ENCODE measurements at places on chromosomes 4 and X. TPM values are rescaled to one million over a fixed set of nuclear protein-coding genes. Genes with fewer than 3 reads are reported as not detected.

GRCh38 chrX:31440546-31440945, 368.7 kb upstream of the FTHL17 start:
- H3K36me3 ChIP-seq: no peaks in the 10 kb centered on the region
- no peaks in the 10 kb centered on the region for H3K4me1 ChIP-seq
- DNase-seq: no peak
- no peak overlapping the region for H3K4me3 ChIP-seq

Gene EVC2
- total RNA-seq: 0.32 TPM

Gene SSX4
- not detected for total RNA-seq

Gene FMR1NB
- not detected for total RNA-seq

GRCh38 chr4:150896497-150896896, 118.6 kb downstream of the LRBA start:
- no peak for DNase-seq
- no peak overlapping the region for H3K27ac ChIP-seq

DNA sequence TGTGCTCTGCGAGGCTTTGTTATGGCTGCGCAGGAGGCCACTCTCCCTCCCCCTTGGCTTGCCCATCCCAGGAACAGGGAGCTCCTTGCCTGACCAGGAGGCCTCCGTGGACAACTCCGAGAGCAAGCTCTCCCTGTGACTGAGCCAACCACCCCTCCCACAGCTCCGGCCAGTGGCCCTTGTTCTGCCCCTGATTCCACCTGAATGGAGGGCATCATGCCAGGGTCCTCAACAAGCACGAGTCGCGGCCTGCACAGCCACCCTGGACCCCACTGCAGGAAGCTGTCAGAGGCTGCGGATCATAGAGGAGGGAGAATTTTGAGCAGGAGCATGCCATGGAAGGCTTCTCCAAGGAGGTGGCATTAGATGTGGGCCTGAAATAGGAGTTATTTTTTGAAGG, 44.8 kb upstream of the GRPEL1 start:
- no peaks in the 10 kb centered on the region for H3K4me1 ChIP-seq
- DNase-seq: no peak
- peaks cover 2% of the 10 kb centered on the region for H3K27me3 ChIP-seq
- no peak overlapping the region for H3K4me3 ChIP-seq

DNA sequence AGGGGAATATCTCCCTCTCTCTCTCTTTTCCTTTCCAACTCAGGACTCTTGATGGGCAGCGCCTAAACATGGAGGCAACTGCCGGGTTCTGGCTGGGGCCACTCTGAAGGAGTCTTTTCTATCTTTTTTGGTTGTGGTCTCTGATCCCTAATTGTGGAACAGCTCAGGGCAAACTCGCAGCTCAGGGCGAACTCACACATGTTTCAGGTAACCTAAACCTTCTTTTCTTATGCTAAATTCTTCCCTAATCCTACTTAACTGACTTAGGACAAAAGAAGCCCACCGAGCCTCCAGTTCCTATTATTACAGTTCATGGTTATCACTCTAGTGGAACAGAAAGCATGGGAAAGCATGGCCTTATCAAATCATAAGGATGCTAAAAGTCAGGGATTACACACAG, 21.3 kb downstream of the ETDA start:
- H3K4me1 ChIP-seq: no peaks in the 10 kb centered on the region
- no peak overlapping the region for H3K27ac ChIP-seq
- no peaks in the 10 kb centered on the region for H3K27me3 ChIP-seq
- H3K36me3 ChIP-seq: peaks cover 4% of the 10 kb centered on the region

DNA sequence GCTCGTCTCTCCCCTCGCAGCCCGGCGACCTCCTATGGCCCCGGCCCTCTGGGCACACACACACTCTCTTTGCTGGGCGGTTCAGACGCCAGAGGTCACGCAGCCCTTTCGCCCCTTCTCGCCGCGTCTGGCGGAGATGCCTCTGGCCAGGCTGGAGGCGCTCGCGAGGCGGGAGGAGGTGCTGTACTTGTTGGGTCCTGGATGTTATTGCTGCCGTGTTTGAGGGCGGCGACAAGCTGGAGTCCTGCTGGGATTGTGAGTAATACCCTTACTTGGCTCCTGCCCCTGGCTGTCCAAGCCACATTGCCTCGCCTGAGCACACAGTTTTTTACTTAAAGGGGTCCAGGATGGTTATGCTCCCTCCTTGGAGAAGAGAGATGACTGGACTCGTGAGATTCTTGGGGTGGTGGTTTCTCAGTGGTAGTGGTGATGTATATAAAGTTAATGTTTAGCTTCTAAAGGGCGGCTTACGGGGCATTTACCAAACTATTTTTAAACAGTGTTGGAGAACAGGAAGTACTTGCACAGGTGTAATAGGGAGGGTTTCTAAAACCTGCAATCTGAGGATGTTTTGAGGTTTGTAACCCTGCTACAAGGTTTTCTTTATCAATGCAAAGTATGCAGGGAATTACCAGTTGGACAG, 572 bp downstream of the USP53 start:
- H3K36me3 ChIP-seq: peaks cover 9% of the 10 kb centered on the region
- DNase-seq: peak; percentile 54
- peak overlapping the region; percentile 95 for H3K4me3 ChIP-seq

Gene CMC4
- 1.3 TPM for total RNA-seq

DNA sequence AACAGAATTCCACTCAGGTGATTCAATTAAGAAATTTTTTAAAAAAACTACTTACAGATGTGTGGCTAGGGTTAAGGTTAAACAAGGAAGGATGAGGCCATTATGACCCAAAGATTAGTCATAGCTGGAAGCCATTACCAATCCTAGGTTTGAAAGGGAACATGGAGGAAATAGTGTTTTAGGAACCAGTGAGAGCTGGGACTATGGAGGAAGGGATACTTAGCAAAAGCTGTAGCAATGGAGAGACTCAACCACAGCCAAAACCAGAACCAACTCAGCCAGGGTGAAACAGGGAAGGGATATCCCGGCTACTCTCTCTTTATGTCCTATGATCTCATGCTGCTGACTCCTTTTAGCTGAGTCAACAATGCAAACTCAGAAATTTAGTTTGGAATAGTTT, 148.6 kb upstream of the CNKSR2 start:
- no peak overlapping the region for H3K4me3 ChIP-seq
- H3K36me3 ChIP-seq: no peaks in the 10 kb centered on the region
- H3K4me1 ChIP-seq: no peaks in the 10 kb centered on the region

Gene SLC38A5
- total RNA-seq: 205 TPM

Gene CCNB3
- total RNA-seq: 0.80 TPM

Gene PCDH11X
- total RNA-seq: not detected

Gene ASB5
- total RNA-seq: not detected

Gene HERC3
- total RNA-seq: 12.8 TPM

Gene HHIP
- total RNA-seq: not detected

DNA sequence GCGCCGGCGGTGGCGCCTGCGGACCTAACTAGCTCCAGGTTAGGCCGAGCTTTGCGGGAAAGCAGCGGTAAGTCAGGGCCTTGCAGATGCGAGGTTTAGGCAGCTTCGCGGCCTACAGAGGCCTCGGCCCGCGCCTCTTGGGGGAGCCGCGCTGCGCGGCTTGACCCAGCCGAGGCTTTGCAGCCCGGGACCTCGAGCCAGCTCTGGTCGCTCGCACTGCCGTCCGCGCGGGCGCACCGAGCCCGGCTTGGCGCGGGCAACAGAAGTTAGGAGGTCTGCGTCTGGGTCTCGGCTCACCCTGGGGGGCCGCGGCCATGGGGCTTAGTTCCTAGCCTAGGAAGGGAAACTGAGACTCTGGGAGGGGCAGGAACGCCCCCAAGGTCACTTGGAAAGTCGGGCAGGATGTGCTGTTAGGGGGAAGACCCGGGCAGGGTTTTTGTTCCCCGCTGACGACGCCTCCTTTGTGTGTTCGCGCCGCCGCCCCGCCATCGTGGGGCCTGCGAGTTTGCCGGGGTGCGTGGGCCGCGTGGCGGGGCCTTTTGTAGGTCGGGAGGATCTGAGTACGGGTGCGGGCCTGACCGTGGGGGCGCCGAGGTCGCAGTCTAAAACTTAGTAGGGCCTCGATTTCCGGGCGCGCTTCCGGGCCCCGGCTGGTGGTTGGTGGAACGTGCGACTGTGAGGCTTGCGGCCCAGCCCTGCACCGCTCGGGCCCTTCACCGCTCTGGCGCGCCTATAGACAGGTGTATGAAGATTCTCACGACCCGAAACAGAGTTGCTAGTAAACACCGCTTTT, 482 bp downstream of the RNF4 start:
- H3K27me3 ChIP-seq: no peaks in the 10 kb centered on the region
- peak overlapping the region; percentile 96 for H3K27ac ChIP-seq
- H3K4me1 ChIP-seq: peaks cover 29% of the 10 kb centered on the region

Gene ITIH6
- total RNA-seq: not detected

Gene CT45A10
- total RNA-seq: not detected

GRCh38 chr4:129823105-129823504, 727.2 kb downstream of the C4orf33 start:
- no peak for DNase-seq
- no peak overlapping the region for H3K4me3 ChIP-seq
- H3K27me3 ChIP-seq: no peaks in the 10 kb centered on the region
- H3K27ac ChIP-seq: no peak overlapping the region
- H3K4me1 ChIP-seq: no peaks in the 10 kb centered on the region
- no peaks in the 10 kb centered on the region for H3K36me3 ChIP-seq

- no peak overlapping the region for H3K27ac ChIP-seq
- no peak for DNase-seq
- H3K4me1 ChIP-seq: no peaks in the 10 kb centered on the region
- no peak overlapping the region for H3K4me3 ChIP-seq
- H3K27me3 ChIP-seq: peaks cover 14% of the 10 kb centered on the region
These were observed 4.0 kb downstream of the DUSP9 start for GRCh38 chrX:153650959-153651358.

DNA sequence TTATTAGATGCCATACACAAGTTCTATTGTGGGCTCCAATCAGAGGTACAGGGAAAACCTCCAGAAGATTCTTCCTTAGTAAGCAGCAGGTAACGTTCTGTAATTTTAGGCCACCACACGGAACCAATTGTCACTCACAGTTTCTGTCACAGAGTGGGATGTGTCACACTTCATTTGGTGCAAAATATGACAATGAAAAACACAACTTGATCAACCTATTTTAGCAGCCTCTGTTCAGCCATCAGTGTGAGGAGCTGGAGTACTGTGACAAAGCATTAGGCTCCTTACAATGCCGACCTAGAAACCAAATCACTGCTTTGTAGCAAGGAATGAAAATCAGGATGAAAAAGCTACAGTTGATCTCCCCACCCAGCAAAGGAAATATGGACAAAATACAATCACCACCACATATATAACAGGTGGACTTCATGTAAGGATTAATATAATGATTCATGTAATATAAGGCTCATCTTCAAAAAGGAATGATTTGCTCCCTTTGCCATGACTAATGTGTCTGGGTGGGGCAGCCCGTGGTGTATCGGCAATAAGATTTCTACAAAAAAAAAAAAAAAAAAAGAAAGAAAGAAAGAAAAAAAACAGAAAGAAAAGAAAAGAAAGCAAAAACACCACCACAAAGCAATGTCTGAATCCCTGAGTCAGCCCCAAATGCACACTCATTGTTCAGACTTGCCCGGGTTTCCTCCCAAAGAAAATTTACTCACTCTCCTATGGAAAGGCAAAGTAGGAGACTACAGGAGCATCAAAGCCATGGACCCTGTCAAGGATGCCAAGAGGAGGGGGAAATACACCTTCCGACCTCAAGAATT, 36.0 kb downstream of the SLC9A7 start:
- DNase-seq: no peak
- H3K4me1 ChIP-seq: peaks cover 29% of the 10 kb centered on the region

GRCh38 chr4:75495476-75495875, 18.7 kb downstream of the RCHY1 start:
- H3K4me1 ChIP-seq: peaks cover 28% of the 10 kb centered on the region
- DNase-seq: no peak
- no peaks in the 10 kb centered on the region for H3K27me3 ChIP-seq
- H3K27ac ChIP-seq: no peak overlapping the region

- H3K27ac ChIP-seq: no peak overlapping the region
- H3K36me3 ChIP-seq: no peaks in the 10 kb centered on the region
These were observed 820 bp upstream of the RASL11B start for GRCh38 chr4:52861171-52861823.

DNA sequence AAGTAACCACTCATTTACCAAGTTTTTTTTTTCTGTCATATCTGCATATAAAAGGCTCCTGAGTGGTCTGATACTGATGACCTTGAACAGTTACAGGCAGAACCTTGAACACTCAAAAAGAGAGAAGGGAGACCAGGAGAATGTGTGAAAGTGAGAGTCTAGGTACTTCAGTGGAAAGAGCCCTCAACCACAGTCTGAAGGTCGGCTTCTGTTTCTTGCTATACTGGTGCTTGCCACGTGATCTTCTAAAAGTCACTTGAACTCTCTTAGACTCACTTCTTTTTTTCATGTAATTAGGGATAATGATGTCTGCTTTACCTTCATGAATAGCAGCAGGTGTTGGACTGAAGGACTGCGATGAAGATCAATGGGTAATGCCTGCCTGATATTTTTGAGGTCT, 22.8 kb downstream of the GABRB1 start:
- no peak overlapping the region for H3K4me3 ChIP-seq
- no peaks in the 10 kb centered on the region for H3K4me1 ChIP-seq
- no peaks in the 10 kb centered on the region for H3K27me3 ChIP-seq
- H3K27ac ChIP-seq: no peak overlapping the region

Gene F8A3
- total RNA-seq: 27.1 TPM

- DNase-seq: no peak
- no peak overlapping the region for H3K27ac ChIP-seq
- peaks cover 8% of the 10 kb centered on the region for H3K27me3 ChIP-seq
- no peak overlapping the region for H3K4me3 ChIP-seq
- peaks cover 3% of the 10 kb centered on the region for H3K36me3 ChIP-seq
- peaks cover 7% of the 10 kb centered on the region for H3K4me1 ChIP-seq
These were observed 23.5 kb upstream of the NFKB1 start for GRCh38 chr4:102477657-102478056.

GRCh38 chrX:80334583-80334982, 85.7 kb upstream of the TENT5D start:
- H3K4me3 ChIP-seq: no peak overlapping the region
- H3K27ac ChIP-seq: no peak overlapping the region
- no peaks in the 10 kb centered on the region for H3K27me3 ChIP-seq
- no peaks in the 10 kb centered on the region for H3K36me3 ChIP-seq

- H3K4me3 ChIP-seq: no peak overlapping the region
- no peaks in the 10 kb centered on the region for H3K27me3 ChIP-seq
These were observed 135.5 kb downstream of the AMMECR1 start for GRCh38 chrX:110182362-110182761.

Gene OPN1LW
- total RNA-seq: not detected
